ENCODE measurements at places on chromosomes 13 and 19. TPM values are rescaled to one million over a fixed set of nuclear protein-coding genes. Genes with fewer than 3 reads are reported as not detected.

- H3K4me1 ChIP-seq, result peaks cover 37% of the 10 kb centered on the region
- H3K27ac ChIP-seq, result peak overlapping the region; percentile 43
- no peaks in the 10 kb centered on the region for H3K36me3 ChIP-seq
- peak; percentile 27 for DNase-seq
- peaks cover 88% of the 10 kb centered on the region for H3K27me3 ChIP-seq
- H3K4me3 ChIP-seq, result peak overlapping the region; percentile 91
These were observed 145.1 kb upstream of the ZNF536 start for GRCh38 chr19:30227012-30227621.

DNA sequence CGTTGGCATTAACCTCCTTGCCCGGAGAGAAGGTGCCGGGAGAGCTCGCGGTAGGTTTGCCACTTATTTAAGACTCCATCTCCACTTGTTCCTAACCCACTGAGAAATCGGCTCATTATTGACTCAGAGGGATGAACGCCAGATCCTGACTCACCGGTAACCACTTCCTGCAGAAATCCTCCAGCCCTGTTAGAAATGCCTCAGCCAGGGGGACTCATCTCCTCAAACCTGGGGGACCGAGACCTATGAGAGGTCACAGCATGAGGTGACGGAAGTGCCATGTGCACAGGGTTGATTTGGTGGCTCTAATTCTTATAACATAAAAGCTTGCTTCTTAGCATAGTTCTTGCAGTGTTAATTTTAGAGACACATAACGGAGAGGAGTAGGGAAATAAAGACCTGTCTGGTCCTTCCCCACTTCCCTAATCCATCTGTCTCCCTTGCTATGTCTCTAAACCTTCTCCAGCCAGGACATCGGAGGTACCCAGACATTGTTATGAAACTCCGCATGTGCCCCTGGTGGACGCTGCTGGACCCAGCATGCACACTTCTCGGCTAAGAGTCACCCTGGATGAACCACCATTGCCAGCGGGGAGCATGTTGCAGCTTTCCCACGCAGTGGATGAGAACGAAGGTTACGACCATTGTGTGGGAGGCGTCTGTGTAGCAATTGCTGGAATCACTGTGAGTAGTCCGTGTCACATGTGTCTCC, 158.9 kb downstream of the EFNB2 start:
- no peak overlapping the region for H3K4me3 ChIP-seq
- peaks cover 24% of the 10 kb centered on the region for H3K4me1 ChIP-seq
- H3K27me3 ChIP-seq, result no peaks in the 10 kb centered on the region
- no peak for DNase-seq

- peaks cover 5% of the 10 kb centered on the region for H3K4me1 ChIP-seq
- H3K27me3 ChIP-seq, result no peaks in the 10 kb centered on the region
- no peak for DNase-seq
These were observed 434.5 kb downstream of the PCDH9 start for GRCh38 chr13:66795636-66796035.

DNA sequence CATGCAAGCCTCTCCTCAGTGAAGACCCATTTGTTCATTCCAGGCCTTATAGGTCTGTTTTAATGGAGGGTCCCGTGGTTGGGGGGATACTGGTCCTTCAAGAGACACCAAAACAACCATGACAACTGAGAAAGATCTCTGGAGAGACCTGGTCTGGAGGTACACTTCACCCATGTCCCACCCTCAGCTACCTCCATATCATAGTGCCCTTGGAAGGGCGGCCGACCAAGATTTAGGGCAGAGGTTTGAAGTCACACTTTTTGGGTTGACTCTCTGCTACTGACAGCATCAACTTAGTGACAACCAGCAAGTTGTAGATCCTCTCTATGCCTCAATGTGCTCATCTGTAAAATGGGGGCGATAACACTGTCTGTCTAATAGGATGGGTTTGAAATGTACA, 177.3 kb downstream of the TSHZ3 start:
- H3K4me3 ChIP-seq, result no peak overlapping the region
- no peaks in the 10 kb centered on the region for H3K4me1 ChIP-seq
- H3K27ac ChIP-seq, result no peak overlapping the region
- H3K27me3 ChIP-seq, result no peaks in the 10 kb centered on the region

GRCh38 chr13:24276306-24276705, 33.1 kb upstream of the C1QTNF9 start:
- DNase-seq, result no peak
- H3K36me3 ChIP-seq, result no peaks in the 10 kb centered on the region
- no peaks in the 10 kb centered on the region for H3K27me3 ChIP-seq
- peaks cover 13% of the 10 kb centered on the region for H3K4me1 ChIP-seq
- H3K4me3 ChIP-seq, result no peak overlapping the region

GRCh38 chr13:91232716-91233115, 114.8 kb upstream of the MIR17HG start:
- no peak overlapping the region for H3K27ac ChIP-seq

- H3K4me1 ChIP-seq, result no peaks in the 10 kb centered on the region
- no peak for DNase-seq
- no peak overlapping the region for H3K27ac ChIP-seq
- no peaks in the 10 kb centered on the region for H3K27me3 ChIP-seq
- no peak overlapping the region for H3K4me3 ChIP-seq
These were observed 156.2 kb downstream of the COG6 start for GRCh38 chr13:39811696-39812095.

GRCh38 chr13:52010890-52011631, at the start of gene ATP7B:
Gene ATP7B (minus strand): TSS chr13:52011450. CDS start chr13:52011337, 113 bp downstream.
- no peaks in the 10 kb centered on the region for H3K36me3 ChIP-seq
- H3K4me3 ChIP-seq, result peak within 1 kb of the TSS; percentile 51
- H3K4me1 ChIP-seq, result peaks cover 28% of the 10 kb centered on the region
- peak; percentile 43 for DNase-seq
- no peaks in the 10 kb centered on the region for H3K27me3 ChIP-seq

DNA sequence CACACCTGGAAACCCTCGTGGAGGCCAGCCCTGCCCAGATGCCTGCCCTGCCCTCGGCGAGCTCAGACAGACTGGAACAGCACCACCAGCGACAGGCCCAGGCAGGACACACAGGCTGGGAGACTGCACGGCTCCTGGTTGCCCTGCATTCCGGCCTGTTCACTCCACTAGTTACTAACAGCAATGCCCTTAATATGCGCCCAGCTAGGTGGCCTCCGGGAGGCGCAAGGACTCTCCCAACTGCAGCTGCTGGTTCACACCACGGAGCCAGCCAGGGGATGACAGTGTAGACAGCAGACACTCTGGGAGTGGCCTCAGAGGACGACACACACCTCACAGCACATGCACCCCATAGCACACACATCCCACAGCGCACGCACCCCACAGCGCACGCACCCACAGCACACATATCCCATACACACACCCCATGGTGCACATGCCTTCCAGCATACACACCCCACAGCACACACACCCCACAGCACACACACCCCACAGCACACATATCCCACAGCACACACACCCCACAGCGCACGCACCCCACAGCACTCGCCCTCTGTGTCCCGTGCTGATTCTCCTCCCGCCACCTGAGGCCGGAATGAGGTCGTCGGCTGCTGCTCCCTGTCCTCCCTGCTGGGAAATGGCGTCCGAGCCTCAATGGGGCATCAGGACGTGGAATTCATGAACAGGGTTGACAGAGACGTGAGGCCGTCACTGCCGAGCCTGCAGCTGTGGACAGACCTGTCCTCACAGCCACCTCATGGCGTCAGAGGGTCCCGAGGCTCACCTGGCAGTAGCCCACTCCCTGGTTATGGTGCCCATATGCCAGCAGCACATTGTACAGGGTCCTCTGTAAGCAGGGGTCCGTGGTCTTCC, 13.6 kb downstream of the GRTP1 start:
- no peaks in the 10 kb centered on the region for H3K36me3 ChIP-seq
- H3K4me1 ChIP-seq, result no peaks in the 10 kb centered on the region
- no peak for DNase-seq
- H3K27me3 ChIP-seq, result no peaks in the 10 kb centered on the region
- no peak overlapping the region for H3K4me3 ChIP-seq

- H3K27ac ChIP-seq, result peak overlapping the region; percentile 93
- H3K4me3 ChIP-seq, result peak overlapping the region; percentile 32
- no peaks in the 10 kb centered on the region for H3K36me3 ChIP-seq
- peaks cover 4% of the 10 kb centered on the region for H3K4me1 ChIP-seq
- H3K27me3 ChIP-seq, result no peaks in the 10 kb centered on the region
These were observed 599 bp upstream of the ZNF784 start for GRCh38 chr19:55625004-55625326.

DNA sequence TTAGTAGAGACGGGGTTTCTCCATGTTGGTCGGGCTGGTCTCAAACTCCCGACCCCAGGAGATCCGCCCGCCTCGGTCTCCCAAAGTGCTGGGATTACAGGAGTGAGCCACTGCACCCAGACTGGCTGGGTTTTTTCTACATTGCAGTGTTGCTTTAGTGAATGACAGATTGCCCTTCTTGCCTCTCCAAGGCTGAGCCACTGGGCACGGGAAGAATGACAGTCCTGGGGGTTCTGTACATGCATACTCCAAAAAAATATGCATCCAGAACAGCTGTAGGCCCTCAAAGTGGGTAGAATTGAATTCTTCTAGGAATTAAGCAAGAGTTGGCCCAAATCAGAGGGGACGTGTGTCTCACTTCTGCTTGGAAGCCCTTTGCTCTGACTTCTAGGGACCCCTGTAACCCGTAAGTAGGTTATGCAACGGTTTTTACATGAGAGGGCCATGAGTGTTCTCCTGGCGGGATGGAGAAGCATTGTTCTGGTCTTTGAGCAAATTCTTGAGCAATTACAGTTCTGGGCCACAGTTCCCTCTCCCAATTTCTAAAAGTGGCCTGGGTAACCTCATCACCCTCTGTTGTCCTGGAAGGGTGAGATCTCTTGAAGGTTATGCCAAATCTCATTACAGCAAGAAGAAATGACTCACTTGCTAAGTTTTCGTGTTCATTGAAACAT, 3.6 kb downstream of the ACTN4 start:
- H3K36me3 ChIP-seq, result no peaks in the 10 kb centered on the region
- peak overlapping the region; percentile 85 for H3K27ac ChIP-seq
- DNase-seq, result peak; percentile 6
- H3K27me3 ChIP-seq, result no peaks in the 10 kb centered on the region
- H3K4me1 ChIP-seq, result peaks cover 52% of the 10 kb centered on the region
- peak overlapping the region; percentile 91 for H3K4me3 ChIP-seq

GRCh38 chr13:84491952-84492351, 609.7 kb upstream of the SLITRK1 start:
- H3K27ac ChIP-seq, result no peak overlapping the region
- no peak overlapping the region for H3K4me3 ChIP-seq
- no peak for DNase-seq

DNA sequence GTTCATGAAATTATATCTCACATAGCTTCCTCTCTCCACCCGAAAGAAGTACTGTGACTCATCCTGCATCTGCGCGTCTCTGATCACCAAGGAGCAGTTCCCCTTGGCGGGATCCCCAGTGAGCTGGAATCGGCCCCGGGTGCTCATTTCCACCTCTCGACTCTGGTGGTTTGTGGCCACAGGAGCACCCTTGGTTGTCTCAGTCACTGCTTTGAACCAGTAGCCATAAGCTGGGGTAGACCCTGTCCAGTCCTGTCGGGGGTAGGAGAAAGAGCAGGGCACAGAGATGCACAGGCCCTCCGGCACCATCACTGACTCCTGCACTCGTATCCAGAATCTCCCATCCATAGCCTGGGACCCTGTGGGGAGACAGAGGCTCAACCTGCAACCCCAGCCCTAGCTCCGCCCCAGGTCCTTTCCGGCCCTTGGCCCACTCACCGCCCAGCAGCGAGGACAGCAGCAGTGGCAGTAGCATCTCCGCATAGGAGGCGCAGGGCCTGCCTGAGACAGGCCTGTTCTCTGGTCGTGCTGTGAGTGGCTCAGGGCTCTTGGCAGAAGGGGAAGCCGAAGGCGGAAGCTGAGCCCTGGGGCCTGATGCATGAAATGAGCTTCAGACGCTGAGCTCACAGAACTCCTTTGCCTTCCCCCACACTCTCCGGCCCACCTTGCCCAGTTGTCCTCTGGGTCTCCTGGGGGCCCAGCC, at the start of gene SIGLEC10:
Gene SIGLEC10, minus strand, starts transcription at position 536 of the 703 bp plus-strand sequence. Its CDS starts 61 bp downstream, at position 475.
- no peaks in the 10 kb centered on the region for H3K36me3 ChIP-seq
- DNase-seq, result no peak
- no peaks in the 10 kb centered on the region for H3K27me3 ChIP-seq

Gene MAST1
- 0.32 TPM for total RNA-seq

Gene MAST3
- total RNA-seq, result 9.7 TPM

Gene SHKBP1
- 44.6 TPM for total RNA-seq

Gene ZNF763
- total RNA-seq, result 1.7 TPM

Gene CAPN12
- total RNA-seq, result 26.6 TPM

Gene AZU1
- total RNA-seq, result not detected

Gene KCTD12
- total RNA-seq, result 70.5 TPM
